Cardiac septum (tissue), 1 donor: ENCODE measurements at places on chromosomes 7 and 10.

- DNase-seq, result peak; percentile 82
Observed at GRCh38 chr10:48456361-48456804, 148.5 kb downstream of the ARHGAP22 start.

DNA sequence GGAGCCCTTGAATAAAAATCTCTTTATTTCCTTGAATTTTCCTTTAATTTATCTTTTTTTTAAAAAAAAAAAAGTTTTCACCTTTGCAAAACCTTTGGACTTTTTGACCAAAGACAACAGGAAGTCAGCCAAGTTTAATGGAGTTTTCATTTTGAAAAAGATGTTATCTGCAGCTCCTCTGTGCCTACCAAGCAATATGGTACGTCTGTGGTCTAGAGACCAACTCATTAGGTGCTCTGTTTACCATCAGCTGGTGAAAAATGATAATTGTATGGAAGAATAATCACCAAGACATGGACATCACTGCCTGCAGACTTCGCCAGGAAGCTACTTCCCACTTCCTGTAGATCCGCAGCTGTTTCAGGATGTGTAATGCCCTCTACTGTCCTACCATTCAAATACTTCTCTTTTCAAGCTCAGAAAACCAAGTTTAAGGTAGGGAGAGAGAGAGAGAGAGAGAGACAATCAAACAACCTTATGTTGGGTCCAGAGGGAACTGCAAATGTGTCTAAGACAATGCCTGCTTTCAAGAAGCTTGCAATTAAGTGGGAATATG, 18.7 kb downstream of the PLXNA4 start:
- no peak for DNase-seq

DNA sequence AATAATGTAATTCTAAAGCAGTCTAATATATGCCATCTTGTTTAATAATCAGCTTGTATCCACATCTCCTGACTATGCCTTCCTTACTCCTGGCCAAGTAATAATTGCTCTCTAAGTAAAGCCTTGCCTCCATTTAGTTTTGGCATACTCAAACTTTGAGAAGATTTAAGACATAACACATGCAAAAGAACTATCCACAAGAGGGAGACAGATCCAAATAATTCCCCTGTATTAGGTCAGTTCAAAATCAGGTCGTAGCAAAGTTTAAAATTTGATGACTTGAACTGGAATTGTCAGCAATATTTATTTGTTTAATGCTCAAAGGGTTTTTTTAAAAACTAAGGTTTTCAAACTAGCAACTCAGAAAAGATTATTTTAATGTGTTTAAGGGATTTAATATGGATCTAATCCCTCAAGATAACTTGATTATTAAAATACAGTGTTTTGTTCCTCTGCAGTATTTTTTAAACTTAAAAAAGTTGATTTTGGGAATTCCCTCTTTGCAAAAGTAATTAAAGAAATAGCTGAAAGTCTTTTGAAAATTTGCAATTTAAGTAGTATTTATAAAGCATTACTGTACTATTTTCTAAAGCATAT, 95.3 kb downstream of the HDAC9 start:
- DNase-seq, result no peak

GRCh38 chr10:132471125-132471451, 66.5 kb upstream of the INPP5A start:
- no peak for DNase-seq

DNA sequence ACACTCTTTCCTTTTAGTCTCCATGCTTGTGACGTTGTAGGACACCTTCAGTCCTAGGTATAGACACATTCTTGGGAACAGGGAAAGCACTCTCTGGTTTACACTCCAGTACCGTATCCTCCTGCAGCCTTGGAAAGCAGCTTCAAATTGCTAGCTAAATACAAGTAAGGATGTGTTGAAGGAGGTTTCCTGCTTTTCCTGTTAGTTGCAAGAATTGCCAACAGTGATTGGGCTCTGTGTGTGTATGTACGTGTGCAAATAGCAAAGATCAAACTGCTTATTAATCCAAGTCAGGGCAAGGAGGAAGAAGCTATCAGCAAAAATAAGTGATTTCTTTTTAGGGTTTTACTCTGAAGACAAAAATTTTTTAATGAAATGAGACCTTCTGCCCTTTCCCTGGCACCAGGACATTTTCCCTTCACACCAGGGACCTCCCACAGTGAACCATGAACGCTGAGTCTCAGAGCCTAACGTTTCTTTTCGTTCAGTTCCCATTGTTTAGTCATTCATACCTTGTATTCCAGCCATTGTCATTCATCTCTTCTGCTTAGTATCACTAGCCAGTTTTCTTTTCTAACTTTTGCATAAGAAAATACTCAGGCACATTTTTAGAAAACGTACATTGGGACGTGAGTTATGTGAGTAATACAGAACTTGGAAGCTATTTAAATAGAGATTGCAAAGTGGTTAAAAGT, 36.9 kb upstream of the AUTS2 start:
- no peak for DNase-seq
